ENCODE measurements at places on chromosomes 3 and 15.

- DNase-seq = peak; percentile 72
Observed at GRCh38 chr3:150117076-150117475, 146.4 kb upstream of the PFN2 start.

DNA sequence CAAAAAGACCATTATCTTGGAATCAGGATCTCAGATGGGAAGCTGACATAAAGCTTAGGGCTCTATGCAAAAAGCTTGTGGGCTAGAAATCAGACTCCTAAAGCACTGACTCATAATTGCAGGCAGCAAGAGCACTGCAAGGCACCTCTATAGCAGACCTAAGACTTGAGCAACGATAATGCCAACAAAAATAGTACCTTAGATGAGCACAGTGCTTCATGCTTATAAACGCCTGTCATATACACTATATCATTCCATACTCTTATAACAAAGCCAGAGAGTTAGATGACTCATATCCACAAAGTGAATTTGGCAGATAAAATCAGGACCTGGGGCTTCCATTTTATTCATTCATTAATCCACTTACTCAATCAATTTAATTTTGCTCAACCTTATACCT, 560.8 kb downstream of the MCTP2 start:
- no peak for DNase-seq

- DNase-seq = no peak
Observed at GRCh38 chr3:90091549-90091948, 984.1 kb downstream of the EPHA3 start.

DNA sequence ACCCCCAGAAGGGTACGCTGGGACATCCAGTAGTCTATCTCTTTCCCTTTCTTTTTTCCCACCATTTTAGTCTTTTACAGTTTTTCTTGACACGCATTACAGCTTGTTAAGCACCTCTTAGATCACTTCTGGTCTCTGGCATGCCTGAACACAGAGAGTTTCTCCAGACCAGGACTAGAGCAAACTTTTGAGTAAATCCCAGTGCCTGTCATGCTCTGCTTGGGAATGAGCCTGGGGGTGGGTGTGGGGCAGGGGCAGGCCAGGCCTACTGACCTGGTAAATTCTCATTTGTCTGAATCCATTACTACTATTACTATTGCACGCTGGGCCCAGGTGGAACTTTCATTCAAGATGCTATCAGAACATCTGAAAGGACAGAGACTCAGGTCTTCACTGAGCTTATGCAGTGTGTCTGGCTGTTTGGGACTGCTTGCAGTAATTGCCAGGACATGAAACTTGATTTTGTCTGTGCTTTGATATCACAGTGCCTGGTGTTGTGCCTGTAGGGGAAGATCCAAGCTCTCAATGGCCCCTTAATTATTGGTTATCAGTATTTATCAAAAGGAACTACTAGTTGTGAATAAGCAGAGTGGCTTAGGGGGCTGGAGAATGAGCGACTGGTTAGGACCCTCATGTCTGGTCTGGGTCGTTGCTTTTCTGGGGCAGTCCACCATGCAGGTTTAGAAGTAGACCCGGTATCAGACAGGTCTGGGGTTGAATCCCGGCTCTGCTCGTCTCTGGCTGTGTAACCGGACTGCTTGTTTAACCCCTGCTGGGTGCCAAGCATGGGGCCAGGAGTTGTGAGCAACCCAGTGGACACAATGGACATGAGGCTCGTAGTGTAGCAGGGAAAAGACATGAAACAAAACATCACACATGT, 196.1 kb upstream of the TLE3 start:
- no peak for DNase-seq

DNA sequence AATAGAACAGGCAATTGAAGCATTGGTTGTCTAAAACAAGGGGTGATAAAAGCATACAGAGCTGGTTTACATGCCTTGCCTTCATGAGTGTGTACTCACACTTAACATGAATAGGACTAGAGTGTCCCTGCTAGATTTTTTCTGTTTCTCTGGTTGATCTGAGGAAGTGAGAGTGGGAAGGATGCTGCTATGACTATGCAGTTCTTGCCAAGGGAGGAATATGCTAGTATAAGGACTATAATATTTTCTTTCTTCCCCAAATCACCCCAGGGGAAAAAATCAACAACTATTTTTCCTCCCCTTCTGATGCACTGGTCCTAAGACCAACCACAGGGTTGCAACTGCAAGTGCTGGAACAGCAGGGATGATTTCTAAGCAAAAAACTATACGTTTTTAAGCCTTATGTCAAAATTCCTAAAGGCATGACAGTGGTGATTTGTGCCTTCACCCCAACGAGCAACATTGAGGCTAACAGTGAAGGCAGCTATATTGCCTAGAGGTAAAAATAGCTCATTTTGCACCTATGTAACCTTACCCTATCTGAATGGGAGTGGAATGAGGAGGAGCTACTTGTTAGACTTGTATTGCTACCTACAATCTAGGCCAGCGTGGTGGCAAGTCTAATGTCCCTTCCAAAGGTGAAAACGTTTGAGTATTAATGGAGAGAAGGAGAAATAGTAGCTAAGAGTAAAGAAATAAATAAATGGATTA, 33.5 kb upstream of the USP8 start:
- DNase-seq = peak; percentile 6

GRCh38 chr15:61640756-61641155, 411.7 kb upstream of the RORA start:
- no peak for DNase-seq

- no peak for DNase-seq
Observed at GRCh38 chr3:143586576-143586975, 261.7 kb downstream of the SLC9A9 start.

DNA sequence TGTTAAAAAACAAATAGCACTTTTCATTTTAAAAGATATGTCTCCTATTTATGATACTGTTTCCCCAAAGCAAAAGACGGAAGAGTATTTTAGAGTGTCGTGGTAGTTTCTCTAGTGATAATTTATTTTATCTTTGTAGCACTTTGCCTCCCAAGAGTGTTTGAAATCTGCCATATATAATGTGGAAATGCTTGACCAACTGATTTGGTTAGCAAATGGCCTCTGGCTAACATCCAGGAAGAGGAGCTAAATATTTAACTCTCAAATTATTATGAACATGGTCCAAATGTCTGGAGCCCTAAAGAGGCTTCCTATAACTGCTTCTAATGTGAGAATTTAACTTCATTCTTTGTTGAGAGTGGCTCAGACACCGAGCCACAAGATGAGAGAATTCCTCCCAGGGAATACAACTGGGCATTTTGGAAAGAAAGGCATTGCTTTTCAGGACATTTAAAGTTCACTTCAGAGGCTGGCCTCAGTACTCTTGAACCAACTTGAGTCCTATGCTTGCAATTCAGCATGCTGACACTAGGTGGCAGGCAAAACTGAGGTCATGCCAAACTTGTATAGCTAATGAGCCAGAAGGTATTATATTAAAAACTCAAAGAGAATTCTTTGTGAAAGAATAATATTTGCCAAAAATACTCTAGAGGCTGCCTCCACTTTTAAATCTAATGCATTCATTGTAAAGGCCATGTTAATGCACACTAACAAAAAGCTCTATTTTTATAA, 104.5 kb downstream of the RARB start:
- DNase-seq = no peak

DNA sequence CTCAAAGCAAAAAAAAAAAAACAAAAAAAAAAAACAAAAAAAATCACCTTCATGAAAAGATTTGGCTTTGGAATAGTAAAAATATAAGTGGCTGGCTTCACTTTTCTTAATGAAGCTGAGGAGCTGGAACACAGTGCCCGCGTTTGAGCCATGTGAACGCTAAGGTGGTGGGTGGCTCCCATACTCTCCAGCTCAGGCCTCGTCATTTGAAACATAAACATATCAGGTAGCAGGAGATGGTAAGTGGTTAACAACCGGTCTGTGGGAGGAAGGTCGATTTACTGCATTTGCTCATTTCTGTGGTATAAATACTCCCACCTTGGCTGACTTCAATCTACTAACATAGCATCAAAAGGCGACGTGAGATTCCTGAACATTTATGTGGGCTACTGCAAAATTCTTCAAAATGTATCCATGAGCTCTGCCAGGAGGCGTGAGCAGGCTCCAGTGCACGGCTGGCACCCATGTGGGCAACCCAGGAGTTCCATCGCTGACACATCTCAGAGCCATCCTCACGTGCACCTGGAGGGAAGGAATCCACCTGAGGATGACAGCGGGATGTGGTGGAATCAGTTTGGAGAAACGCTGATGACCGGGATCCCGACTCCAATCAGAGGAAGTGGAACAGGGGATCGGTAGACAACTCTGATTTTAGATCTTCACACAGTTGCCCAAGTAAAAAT, 157.6 kb downstream of the ATP10A start:
- DNase-seq = no peak

DNA sequence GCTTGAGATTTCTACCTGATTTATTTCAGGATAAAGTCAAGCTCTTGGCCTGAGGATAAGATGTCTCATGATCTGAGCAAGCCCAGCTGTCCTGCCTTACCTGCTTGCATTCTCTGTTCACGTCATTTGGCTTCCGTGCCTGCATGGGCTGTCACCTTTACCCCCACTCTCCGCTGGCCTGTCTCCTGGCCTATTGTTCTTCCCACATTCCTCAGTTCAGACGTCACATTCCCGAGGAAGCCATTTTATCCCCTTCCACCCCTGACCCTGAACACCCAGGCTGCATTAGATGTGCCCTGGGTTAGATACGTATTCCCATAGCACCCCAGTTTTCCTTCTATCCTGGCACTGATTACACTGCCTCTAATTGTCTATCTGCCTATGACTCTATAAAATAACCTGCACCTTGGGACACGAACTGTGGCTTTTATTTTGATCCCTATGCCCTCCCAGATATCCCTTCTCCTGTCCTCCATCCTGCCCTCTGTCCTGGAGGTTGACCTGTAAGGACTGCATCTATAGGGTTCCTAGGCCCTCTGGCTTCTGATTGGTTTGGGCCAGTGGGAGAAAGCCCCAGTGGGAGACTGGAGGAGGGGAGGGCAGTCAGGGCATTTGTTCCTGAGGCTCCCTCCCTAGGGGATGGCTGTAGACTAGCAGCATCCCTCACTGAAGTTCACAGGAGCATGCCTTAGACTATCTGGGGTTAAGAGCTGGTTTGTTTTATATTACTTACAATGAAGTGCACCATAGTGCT, 19.2 kb upstream of the UBE2Q2 start:
- DNase-seq = no peak

- no peak for DNase-seq
Observed at GRCh38 chr3:42589382-42590109, 1.1 kb upstream of the SS18L2 start.

- DNase-seq = no peak
Observed at GRCh38 chr3:77726517-77726916, 686.6 kb downstream of the ROBO2 start.

DNA sequence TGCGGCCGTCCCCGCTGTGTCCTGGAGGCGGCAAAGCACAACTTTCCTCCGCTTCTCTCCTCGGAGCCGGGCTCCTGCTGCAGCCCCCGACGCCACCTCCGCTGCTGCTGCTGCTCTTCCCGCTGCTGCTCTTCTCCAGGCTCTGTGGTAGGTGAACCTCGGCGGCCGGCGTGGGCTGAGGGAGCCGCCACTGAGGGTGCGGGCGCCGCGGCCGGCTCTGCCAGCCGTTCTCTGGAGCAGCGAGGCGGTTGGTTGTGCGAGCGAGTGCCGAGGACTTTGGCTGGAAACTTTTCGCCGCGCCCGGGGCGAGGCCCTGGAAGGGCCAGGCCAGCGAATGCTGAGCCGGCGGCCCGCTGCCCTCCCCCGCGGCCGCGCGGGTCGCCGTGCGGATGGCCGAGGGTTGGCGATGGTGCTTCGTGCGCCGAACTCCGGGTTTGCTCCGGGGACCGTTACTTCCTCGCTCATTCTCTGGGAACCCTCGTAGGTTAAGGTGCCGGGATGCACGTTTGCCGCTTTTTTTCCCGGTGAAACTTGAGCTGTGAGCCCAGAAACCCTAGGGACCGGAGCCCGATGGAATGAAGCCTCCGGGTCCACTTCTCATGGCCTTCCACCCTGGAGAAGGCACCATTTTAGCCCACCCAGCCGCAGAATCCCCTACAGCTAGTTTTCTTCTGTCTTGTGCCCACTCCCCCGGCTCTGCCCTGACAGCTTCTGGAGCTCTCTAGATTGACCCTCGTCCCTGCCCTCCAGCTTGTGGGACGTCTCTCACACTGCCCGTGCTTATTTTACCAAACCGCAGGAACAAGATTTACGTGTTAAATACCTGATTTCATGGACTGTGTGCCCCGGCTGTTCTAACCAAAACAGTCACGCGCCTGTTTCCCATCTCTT, 660 bp downstream of the NECTIN3 start:
- DNase-seq = peak; percentile 48

- DNase-seq = no peak
Observed at GRCh38 chr15:92882697-92883162, 17.4 kb upstream of the CHD2 start.

DNA sequence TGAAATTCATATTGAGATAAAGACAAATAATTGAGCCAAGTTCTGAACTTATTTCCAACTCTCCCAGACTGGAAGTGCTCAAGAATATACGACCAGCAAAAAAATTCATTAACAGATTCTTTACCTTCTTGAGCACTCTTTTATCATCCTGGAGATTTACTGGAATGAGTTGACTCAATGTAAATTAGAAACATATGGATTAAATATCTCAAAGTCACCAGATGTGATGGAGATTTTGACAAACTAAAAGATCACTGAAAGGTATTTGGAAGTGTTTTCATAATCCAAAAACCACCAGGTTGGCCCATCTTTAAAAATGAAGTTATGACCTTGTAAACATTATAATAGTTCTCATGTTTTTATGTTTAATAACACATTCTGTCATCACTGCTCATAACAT, 433.2 kb upstream of the RASGRP1 start:
- peak; percentile 14 for DNase-seq

DNA sequence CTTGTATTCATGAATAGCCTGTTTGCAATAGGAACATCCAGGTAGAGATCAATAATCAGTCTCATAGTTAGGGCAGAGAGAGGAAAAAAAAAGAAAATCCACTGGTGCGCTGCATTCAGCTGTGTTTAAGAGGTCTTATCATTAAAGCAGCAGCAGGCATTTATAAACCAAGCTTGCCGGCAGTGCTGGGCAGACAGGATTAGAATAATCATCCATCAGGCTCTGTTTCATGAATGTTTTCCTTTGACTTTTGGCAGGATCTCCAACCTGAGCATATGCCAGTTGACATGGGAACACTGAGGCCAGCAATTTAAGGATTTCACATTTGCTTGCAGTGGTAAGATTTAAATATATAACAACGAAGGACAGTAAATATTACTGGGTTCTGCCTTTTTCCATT, 305.2 kb upstream of the SEMA6D start:
- no peak for DNase-seq

- no peak for DNase-seq
Observed at GRCh38 chr3:107969994-107970819, 120.6 kb downstream of the CD47 start.

GRCh38 chr3:63467392-63467791, 185.1 kb upstream of the SNTN start:
- DNase-seq = no peak

GRCh38 chr3:188842639-188843038, 329.1 kb upstream of the TPRG1 start:
- peak; percentile 72 for DNase-seq

All from EH (cell line).